ENCODE measurements at places on chromosomes 6 and 20.

DNA sequence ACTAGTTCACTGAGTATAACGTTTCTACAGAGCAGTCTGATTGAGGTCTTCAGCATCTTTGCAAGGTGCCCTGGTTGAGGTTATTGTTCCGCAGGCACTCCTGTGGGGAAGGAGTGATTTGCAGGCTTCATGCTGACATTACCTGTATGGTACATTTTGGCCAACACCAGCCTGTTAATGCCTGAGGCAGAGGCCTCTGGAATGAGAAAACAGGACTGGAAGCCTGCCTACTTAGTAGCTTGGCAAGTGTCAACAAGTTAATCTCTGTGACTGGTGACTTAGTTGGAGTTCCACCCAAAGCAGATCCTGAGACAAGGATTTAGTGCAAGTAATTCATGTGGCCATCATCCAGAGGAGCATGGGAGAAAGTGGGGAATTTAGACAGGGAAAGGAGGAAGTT lies 24.6 kb downstream of the MAS1 start:
- no peak for DNase-seq

DNA sequence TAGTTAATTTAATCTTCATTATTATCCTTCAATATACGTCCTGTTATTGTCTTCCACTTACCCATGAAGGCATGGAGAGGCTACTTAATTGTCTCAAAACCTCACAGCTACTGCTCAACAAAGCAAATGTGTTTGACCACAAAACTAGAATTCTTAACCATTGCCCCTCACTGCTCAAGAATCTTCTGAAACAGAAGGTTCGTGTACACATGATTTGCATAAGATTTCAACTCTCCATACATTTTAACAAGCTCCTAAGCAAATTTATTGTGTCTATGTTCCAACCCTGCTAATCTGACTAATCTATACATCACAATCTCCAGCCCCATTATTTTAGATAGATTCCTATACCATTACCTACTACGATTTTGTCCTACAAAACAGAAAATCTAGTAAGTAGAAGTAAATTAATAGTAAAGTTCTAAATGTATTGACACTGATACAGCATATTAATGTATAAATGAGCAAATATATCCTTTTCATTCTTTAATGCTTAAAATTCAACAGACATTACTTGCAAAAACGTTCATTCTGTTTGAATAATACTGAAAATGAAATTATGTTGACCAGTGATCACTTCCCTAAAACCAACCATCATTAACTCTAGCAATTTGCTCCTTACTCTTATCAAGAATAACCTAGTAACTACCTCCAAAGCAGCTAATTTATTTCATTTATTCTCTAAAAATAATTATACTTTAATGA lies 89.7 kb upstream of the RNF217 start:
- no peak for DNase-seq

DNA sequence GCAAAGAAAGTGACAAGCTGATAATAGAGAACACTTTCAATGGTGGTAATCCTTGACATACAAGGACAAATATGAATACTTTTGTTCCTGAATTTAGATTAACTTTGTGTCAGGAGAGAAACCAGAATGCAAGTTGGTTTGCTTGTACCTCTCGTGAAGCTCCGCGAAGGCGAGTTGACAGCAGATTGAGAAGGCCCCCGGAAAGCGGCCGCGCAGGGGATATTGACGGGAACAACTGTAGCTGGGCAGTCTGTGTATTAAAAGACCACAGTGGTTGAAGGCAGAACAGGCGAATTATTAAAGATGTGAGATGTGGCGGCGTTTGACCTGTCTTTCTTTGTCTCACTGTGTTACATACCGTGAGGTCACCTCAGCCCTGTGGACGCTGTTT lies 175.8 kb upstream of the RALGAPA2 start:
- no peak for DNase-seq

- DNase-seq: no peak
Measured at GRCh38 chr20:33279261-33279910, 3.6 kb upstream of the BPIFB1 start.

DNA sequence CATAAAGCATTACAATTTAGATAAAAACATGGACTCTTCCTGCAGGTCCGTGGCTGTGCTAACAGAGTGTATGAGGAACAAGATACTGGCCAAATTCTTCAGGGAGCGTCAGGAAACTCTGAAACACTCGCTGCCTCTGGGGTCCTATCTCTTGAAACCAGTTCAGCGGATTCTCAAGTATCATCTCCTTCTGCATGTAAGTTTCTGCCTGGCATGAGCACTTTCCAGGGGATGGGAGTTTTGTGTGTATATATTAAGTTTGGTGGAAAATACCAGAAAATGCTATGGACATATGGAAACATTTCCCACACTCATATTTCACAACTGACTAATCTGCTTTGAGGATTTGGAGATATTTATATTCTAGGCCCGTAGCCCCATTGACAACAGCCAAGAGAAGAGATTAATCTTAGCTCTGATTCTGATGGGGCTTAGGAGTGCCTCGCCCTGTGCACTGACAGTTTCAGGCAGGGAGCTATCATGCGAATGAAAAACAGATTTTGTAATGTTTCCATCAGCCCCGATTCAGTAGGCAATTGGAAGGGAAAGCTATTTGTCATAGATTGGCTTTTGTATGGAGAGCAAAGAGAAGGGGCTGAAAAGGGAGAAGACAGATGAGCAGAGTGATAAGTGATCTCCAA lies 64.7 kb upstream of the MTHFD1L start:
- no peak for DNase-seq

DNA sequence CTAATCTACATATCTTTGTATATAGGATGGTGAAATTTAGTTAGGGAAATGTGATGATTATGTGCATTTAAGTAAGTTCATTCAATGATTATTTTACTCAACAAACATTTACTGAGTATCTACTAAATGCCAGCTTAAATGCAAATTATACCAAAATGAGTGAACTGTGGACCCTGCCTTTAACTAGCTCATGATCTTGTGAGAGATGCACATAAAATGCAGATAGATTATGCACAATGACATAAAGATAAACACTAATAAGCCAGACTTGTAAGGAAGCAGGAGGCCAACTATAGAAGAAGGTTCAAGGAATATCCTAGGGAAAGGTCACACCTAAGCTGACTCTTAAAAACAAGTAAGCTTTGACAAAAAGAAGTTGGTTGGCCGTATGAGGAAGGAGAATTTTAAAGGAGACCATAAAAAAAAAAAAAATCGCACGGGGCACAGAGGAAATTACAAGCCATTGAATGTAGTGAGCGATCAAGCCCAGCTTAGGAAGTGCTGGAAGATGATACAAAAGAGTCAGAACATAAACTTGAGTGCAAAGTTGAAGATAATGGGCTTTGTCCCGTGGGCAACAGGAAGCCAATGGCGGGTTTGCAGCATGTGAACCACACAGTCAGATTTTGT lies 107.9 kb downstream of the NRSN1 start:
- no peak for DNase-seq

DNA sequence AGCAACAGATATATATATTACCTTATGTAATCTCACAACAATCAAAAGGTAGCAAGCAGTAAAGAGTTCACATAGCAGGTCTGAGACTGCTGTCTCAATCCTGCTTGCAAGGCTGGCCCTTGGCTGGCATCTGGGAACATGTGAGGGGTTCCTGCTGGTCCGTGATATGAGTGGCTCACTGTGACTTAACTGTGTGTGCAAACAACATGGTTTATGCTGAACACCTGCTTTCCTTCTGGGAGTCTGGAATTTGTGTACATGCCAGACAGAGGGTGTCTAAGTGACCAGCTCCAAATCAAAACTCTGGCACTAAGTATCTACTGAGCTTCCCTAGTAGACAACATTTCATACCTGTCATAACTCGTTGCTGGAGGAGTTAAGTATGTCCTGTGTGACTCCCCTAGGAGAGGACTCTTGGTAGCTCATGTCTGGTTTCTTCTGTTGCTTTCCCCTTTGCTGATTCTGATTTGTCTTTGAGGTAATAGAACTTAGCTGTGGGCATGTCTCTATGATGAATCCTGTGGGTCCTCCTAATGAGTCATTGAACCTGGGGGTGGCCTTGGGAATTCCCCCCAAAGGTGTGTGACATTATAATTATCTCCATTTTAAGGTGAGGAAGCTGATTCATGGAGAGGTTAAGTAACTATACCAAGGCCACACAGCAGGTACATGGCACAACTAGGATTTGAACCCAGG lies 131.6 kb upstream of the NEDD9 start:
- DNase-seq: no peak

GRCh38 chr6:44126320-44127149 lies 717 bp downstream of the MRPL14 start:
- peak; percentile 64 for DNase-seq

DNA sequence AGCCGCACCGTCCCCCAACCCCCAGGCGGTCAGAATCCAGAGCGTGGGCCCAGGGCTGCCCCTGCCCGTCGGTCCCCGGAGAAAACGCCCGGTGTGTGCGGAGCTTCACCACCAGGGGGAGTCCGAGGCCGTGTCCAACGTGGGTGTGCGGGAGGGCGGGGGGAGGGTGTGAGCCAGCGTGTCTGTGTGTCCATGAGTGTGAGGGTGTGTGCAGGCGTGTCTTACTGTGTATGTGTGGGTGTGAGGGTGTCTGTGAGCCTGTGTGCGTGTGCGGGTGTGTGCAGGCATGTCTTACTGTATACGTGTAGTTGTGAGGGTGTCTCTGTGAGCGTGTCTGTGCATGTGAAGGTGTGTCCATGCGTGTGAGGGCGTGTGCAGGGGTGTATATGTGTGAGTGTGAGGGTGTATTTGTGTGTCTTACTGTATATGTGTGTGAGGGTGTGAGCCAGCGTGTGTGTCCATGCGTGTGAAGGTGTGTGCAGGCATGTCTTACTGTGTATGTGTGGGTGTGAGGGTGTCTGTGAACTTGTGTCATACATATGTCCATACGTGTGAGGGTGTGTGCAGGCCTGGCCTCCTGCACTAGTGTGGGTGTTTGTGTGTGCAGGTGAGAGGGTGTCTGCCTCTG lies 24.6 kb upstream of the GATA5 start:
- DNase-seq: peak; percentile 70

DNA sequence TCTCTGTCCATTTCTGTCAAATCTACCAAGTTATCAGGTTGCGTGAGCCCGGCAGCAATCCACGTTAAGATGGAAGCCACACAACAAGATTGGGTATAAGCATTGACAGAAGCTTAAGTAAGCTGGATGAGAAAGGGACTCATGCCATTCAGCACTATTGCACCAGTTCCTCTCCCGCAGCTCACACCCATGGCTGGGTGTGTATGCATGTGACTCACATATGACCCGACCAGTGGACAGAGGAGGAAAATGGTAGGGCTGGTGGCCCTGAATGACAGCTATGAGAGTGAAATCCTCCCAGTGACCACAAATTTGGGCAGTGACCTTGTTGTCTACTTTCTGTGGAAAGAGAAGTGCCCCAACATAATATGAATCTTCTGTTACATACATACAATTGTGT lies 113.5 kb downstream of the OTOR start:
- no peak for DNase-seq

- DNase-seq: no peak
Measured at GRCh38 chr6:131917318-131917717, 33.9 kb downstream of the CCN2 start.

DNA sequence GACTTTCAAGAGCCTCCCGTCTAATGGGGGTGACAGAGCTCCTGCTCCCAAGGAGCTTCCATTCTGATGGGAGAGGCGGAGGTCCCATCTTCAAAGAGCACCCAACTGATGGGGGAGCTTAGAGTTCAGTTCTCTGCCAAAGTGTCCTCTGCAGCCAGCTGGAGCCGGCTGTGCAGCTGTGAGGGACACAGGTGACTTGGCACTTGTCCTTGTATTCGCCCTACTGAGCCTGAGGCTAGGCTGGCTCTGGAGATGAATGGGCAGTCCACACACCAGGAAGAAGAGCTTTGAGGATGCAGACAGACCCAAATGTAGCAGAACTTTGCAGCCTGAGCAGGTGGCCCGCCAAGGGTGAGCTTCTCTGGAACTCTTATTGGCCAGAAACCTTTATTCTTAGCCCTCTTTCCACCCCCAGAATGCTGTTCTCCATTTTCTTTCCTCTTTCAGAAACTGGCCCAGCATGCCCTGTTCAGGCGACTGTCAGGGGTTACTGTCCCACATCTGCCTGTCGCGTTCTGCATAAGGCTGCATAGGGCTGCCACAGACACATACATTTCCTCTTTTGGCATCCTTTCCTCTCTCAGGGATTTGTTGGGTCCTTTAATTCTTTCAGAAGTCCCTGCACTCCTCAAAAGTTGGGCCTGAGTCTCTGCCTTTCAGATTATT lies 108.7 kb upstream of the LRFN2 start:
- DNase-seq: no peak
